Prostate gland (tissue), 2 donors: ENCODE measurements at places on chromosomes 1 and 21. TPM values are rescaled to one million over a fixed set of nuclear protein-coding genes. Genes with fewer than 3 reads are reported as not detected.

OLIG2 gene
- not detected for total RNA-seq

MYOG gene
- not detected for total RNA-seq

KRTAP19-1 gene
- not detected for total RNA-seq

IL6R gene
- 80.7 TPM for total RNA-seq

AIRE gene
- total RNA-seq = not detected

FCRL4 gene
- not detected for total RNA-seq

GPR3 gene
- 0.57 TPM for total RNA-seq

TRIM67 gene
- total RNA-seq = 0.28 TPM

PLA2G4A gene
- 8.8 TPM for total RNA-seq

FAM3B gene
- total RNA-seq = 19.4 TPM

SPRR2B gene
- not detected for total RNA-seq

PLA2G2F gene
- total RNA-seq = 0.23 TPM

ITLN2 gene
- total RNA-seq = 0.82 TPM

INKA2 gene
- total RNA-seq = 2.8 TPM

ANKRD35 gene
- total RNA-seq = 6.6 TPM

CHODL gene
- total RNA-seq = 103 TPM

ACTA1 gene
- 3.9 TPM for total RNA-seq

LCE2B gene
- total RNA-seq = 3.2 TPM

PTPN7 gene
- 0.73 TPM for total RNA-seq

ATP13A2 gene
- 45.4 TPM for total RNA-seq
